Keratinocyte (primary cell): ENCODE measurements at places on chromosomes 2 and 18. TPM values are rescaled to one million over a fixed set of nuclear protein-coding genes. Genes with fewer than 3 reads are reported as not detected.

Gene DPYSL5
- not detected in 3 replicates for polyA plus RNA-seq

GRCh38 chr2:24635181-24635580, 144.1 kb downstream of the NCOA1 start:
- H3K4me3 ChIP-seq, result no peak overlapping the region
- H3K4me1 ChIP-seq, result no peaks in the 10 kb centered on the region
- H3K36me3 ChIP-seq, result no peaks in the 10 kb centered on the region
- H3K27ac ChIP-seq, result no peak overlapping the region
- no peak for DNase-seq
- no peaks in the 10 kb centered on the region for H3K27me3 ChIP-seq

DNA sequence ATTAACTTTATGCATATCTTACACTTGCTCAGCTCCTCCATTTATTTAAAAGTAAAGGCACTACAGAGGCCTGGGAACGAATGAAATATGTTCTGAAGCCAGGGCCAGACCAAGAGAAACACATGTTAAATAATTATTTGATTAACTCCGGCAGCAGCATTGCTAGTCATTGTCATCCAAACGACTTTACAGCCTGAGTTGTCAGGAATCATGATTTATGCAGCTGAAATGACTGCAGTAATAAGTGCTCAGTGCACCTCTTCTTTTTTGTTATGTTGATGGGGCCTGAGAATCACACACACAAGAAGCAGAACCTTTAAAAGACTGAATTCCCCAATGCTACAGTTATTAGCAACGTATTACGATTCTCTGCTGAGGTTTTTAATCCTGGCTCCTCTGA, 58.9 kb downstream of the EPHA4 start:
- no peaks in the 10 kb centered on the region for H3K36me3 ChIP-seq
- H3K27me3 ChIP-seq, result no peaks in the 10 kb centered on the region
- H3K27ac ChIP-seq, result no peak overlapping the region
- DNase-seq, result no peak

DNA sequence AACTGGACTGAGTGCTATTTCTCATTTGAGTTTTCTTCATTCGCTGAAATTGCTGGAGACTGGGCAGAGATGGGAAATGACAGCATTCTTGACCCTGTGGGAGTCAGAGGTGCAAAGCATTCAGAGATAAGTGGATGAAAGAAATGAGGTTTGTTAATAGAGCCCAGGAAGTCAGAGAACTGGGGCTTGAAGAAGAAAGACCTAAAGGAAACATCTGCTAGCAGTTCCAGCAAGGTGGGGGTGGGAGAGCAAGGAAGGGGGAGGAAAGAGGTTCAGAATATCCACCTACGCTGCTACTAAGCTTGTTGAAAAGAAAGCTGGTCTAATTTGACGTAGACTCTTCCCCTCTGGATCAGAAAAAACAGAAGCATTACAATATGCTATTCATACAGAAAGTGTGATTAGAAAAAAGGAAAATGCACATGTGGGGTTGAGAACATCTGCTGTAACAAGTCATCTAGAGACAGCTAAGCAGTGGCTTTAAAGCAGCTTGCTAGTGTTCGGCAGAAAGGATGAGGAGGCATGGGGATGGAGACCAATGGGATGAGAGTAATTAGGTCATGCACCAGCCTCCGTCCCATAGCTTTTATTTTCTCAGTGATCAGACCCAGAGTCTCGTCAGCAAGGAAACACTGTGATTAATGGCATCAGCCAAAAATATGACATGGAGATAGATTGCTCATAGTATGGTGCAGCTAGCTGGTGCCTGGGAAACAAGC, 29.7 kb downstream of the NAB1 start:
- DNase-seq, result no peak
- H3K27ac ChIP-seq, result no peak overlapping the region
- H3K27me3 ChIP-seq, result no peaks in the 10 kb centered on the region
- peaks cover 12% of the 10 kb centered on the region for H3K4me1 ChIP-seq
- no peaks in the 10 kb centered on the region for H3K36me3 ChIP-seq

DNA sequence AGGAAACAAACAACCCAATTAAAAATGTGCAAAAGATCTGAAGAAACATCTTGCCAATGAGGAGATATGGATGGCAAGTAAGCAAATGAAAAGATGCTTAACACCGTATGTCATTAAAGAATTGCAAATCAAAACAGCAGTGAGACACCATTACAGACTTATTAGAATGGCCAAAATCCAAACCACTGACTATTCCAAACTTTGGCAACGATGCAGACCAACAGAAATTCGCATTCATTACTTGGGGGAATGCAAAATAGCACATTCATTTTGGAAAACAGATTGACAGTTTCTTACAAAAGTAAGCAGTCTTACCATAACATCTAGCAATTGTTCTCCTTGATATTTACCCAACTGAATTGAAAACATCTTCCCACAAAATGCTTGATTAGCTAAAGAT, 1118.7 kb downstream of the SUCLG1 start:
- H3K27me3 ChIP-seq, result no peaks in the 10 kb centered on the region
- no peak overlapping the region for H3K4me3 ChIP-seq
- H3K36me3 ChIP-seq, result no peaks in the 10 kb centered on the region

DNA sequence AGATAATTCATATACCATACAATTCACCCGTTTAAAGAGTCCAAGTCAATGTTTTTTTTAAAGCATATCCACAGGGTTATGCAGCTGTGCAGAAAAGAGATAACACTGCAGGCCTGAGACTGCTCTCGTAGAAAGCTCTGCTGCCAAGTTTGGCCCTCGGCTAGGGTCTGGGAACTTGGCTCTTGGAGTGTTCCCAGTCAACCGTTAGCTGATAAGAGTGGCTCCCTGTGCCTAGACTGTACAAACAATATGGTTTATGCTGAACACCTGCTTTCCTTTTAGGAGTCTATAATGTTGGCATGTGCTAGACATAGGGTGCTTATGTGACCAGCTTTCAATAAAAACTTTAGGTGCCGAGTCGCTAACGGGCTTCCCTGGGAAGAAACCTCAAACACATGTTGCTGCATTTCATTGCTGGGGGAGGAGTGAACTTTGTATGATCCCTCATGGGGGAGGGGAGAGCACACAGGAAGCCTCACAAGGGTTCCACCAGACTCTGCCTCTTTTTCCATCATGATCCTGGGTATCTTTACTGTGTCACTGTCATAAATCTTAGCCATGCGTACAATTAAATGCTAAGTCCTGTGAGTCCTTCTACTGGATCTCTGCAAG, 34.7 kb downstream of the RFX8 start:
- H3K4me1 ChIP-seq, result peaks cover 23% of the 10 kb centered on the region
- no peaks in the 10 kb centered on the region for H3K27me3 ChIP-seq
- no peaks in the 10 kb centered on the region for H3K36me3 ChIP-seq
- H3K27ac ChIP-seq, result no peak overlapping the region

Gene RPRM
- not detected in 3 replicates for polyA plus RNA-seq

Gene SLC23A3
- polyA plus RNA-seq, result 0.48 to 2.4 TPM (median 1.4 TPM) in 3 replicates
